AG08396 (cell line): ENCODE measurements at places on chromosomes 3 and 15.

DNA sequence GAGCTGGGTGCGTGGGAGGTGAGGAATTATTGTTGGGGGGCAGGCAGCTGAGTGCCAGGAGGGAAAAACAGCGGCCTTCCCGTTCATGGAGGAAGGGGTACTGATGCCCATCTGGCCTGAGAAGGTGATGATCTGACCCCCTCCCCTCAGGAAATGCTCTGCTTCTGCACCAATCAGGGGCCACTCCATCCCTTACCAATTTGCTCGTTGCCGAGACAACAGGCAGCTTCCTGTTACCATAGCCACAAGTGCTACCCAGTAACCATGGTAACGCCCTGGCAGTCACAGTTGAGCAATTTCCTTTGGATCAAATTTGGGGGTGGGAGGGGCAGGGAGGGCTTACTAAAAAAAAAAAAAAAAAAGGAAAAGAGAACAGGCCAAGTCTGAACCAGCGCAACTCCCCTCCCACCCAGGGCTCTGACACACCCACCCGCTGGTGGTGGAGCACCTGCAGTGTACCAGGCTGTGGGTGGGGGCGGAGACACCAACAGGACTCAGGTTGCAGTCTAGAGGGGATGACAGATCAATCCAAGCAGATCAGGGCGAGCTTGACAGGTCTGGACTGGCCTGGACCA lies 13.7 kb downstream of the CELF6 start:
- DNase-seq = no peak

- DNase-seq = peak; percentile 38
Observed at GRCh38 chr3:13229273-13229949, 156.2 kb upstream of the IQSEC1 start.

DNA sequence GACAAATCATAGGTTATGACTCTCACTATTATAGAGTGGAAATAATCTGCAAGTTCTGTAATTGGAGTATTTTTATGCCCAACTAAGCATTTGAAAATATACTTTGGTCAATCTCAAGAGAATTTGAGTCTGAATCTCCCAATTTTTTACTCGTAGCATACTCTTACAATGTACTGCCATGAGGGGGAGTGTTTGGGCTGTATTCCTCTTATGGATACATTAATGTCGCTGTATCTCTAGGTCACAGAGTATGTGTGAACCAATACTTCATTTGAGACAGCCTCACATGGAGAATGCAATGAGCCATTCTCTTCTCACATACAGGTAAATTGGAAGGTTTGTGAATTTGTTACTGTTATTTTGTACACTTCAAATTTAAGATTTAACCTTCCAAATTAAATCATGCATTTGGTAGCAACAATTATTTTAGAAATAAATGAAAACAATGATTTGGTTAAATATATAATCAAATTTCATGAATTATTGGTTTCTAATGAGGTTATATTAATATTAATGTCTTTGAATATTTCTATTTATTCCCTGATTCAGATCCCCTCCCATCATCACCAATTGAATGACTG lies 5.5 kb upstream of the CD200 start:
- DNase-seq = peak; percentile 39

GRCh38 chr15:67216859-67217258 lies 37.6 kb downstream of the AAGAB start:
- DNase-seq = no peak

DNA sequence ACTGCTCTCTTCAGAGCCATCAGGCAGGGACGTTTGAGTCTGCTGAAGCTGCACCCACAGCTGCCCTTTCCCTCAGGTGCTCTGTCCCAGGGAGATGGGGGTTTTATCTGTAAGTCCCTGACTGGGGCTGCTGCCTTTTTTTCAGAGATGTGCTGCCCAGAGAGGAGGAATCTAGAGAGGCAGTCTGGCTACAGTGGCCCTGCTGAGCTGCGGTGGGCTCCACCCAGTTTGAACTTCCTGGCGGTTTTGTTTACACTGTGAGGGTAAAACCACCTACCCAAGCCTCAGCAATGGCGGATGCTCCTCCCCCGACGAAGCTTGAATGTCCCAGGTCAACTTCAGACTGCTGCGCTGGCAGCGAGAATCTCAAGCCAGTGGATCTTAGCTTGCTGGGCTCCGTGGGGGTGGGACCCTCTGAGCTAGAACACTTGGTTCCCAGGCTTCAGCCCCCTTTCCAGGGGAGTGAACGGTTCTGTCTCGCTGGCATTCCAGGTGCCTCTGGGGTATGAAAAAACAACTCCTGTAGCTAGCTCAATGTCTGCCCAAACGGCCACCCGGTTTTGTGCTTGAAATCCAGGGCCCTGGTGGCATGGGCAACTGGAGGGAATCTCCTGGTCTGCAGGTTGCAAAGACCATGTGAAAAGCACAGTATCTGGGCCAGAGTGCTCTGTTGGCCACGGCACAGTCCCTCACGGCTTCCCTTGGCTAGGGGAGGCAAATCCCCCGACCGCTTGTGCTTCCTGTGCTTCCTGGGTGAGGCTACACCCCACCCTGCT lies 21.1 kb upstream of the ST6GAL1 start:
- DNase-seq = no peak

DNA sequence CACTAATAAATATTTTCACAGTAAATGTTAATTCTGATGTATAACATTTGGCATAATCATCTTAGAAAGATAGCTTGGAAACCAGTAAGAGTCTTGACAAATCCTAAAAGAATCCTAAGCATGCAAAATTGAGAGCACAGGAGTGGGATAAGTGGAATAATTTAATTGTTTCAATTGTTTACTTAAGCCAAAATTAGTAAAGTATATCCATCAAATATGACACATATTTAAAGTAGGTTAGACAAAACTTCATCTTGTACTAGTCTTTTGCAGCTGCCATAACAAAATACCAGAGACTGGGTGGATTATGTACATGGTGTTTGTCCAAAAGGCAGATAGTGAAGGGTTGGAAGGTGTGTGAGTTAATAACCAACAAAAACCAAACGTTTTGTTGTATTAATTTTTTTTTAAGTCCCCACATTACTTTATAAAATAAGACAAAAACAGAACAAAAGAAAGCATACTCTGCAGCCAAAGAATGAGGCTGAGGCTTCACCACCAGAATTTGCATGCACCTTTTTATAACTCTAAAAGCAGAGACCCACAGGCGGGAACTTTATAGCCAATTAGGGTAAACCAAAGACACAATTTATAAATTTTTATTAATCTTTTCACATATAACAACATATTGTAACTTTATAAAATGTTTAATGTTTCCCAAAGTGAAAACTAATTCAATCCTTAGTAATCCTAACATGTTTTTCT lies 41.9 kb upstream of the CD200R1L start:
- DNase-seq = no peak

DNA sequence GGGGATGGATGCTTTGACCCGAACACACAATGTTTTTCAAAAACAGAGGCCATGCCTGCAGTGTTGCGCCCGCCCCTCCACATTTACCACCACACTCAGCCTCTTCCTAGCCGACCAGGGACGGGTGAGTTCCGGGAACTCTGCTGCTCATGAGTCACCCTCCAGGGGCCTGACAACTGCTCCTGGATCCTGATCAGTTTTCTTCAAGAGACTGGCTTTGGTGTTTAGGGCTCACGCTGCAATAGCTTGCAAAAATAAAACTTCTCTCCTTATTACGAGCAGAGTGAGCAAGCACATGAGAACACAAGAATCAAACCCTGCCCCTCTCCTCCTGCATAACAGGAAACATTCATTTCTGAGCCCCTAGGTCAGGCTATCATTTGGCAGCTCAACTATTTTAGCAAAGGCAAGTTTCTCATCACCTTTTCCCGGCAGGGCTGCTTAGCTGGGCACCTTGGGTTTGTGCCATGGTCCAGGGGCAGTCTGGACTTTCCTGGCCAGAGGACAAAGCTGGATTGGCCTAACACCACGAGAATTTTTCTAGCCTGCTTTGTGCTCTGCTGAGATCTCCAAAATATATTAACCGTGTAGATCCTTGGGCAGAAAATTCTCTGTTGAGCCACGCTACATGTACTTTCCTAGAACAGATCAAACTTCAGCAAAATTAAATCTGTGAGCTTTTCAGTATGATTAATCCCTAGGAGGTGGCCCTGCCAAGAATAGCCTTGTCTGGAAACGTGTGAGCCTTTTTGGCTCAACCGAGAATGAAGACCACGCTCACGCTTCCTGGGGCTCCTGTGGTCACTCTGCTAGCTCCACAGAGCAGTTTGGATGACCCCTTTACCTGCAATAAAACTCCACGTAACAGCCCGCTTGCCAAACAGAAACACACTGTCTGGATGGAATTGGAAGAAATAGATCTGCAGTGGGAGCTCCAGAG lies 52.7 kb upstream of the SPATA12 start:
- peak; percentile 80 for DNase-seq

- DNase-seq = no peak
Observed at GRCh38 chr15:35540021-35540420, 5.9 kb downstream of the DPH6 start.

GRCh38 chr3:168475704-168476103 lies 380.0 kb upstream of the GOLIM4 start:
- DNase-seq = no peak

DNA sequence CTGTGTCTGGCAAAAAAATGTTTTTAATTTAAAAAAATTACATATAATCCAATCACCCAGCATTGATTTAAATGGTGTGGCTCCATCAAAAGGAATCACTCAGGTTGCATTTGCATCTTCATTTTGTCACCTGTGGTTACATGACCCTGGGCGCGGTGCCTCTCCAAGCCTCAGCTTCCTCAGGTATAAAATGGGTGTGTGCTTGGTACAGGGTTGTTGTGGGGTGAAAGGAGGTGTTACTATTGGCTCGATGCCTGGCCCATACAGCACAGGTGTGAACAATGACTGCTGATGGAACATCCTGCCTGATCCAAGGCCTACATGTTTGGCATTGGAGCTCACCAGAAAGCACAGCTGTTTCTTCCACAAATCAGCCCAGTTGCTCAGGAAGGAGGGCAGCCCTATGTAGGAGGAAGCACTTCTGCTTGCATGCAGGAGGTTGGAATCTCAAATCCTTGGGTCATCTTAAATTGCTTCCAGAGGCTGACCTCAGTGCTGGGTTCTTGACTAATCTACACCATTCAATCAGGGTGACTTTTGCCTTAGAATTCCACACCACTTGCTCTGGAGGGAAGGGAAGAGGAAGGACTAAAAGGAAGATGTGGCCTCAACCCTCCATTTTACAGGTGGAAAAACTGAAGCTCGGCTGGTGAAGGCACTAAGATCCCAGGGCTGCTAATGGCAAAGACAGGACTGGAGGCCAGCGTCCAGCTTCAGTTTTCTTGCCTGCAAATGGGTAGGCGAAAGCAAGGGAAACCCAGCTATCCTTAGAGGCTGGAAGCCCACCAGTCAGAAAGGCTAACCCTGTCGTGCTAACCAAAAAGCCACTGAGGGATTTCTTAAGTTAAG lies 31.7 kb downstream of the BHLHE40 start:
- no peak for DNase-seq

DNA sequence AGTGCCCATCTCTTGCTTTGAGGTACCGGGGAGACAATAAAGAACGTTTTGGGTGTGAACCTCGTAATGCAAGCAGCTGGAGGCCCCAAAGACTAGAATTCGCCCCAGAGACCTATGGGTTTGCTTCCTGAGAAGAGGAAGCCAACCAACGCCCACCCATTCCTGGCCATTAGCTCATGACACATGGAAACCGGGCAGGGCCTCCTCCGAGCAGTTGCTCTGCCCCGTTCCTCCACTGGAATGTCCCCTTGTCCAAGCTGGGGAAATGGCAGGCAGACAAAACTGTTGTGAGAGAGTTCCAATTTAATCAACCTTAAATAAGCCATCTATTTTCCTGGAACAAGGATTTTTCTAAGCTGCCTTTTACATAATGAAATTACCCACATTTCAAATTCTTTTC lies 250.9 kb upstream of the IGF1R start:
- DNase-seq = no peak

DNA sequence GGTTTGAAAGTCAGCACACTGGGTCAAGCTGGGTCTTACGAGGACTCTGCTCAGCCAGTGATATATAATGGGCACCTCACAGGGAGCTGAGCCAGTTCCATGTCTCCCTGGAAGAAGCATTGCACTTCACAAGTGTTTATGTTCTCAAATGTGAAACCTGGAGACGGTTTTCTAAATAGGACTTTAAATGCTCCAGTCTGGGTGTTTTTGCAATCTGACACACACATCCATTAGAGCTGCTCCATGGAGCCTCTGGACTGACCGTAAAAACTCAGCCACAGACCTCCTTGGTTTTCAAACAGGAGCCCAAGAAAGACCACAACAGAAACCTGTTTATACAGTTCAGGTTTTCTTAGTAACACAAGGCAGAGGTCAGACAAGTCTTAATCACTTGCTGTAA lies 201.3 kb upstream of the LRIG1 start:
- DNase-seq = no peak

DNA sequence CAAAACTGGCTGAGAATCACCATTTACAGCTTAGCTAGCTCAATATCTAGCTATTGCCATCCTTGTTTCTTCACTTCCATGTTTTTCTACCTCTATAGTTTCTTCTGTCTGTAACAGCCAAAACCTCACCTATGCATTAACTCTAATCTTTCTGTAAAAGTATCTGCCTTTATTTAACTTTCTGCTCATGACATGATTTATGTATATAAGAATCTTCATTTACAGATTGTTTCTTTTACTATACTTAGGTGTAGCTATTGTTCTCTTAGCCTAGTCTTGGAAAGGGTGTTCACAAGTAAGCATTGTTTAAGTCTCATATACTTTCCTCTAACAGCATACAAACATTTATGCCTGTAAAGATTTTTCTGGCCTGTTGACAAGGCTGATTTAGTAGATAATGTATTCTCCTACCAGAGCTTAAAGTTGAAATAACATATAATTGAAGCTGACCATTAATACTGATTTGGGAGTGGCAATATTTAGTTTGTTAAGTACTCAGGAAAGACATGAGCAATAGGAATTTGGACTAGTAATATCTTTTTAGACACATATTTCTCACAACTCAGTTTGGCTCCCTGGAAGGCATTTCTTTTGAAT lies 9.4 kb downstream of the FILIP1L start:
- no peak for DNase-seq

- no peak for DNase-seq
Observed at GRCh38 chr3:52671676-52672075, 14.0 kb downstream of the PBRM1 start.

GRCh38 chr3:184611607-184612281 lies 50.2 kb downstream of the EPHB3 start:
- no peak for DNase-seq

DNA sequence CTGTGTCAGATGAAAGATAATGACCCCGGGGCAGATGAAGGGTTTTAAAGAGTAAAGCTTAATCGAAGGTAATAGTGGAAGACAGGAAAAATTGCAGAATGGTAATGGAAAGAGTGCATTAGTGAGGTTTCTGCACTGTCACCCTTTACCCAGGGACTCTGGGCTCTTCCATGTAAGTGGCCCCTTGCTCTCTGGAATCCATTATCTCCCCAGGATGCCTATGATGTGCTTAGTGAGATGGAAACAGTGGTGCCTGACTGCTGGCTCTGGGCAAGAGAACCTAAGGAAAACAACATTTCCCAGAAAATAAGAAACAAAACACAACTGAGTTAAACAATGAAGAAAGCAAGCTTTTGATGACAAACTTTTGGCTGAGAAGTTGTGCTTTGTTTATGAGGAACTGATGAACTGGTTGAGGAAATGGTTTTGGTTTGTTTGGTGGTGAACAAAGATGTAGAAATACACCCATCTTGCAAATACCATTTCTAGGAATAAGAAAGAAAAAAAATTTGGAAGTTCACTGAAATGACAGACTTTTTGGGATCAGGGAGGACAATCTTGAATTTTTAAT lies 119.9 kb upstream of the RASGRP1 start:
- DNase-seq = no peak

GRCh38 chr15:76575679-76576078 lies 239.1 kb downstream of the ISL2 start:
- DNase-seq = no peak
